ENCODE measurements at places on chromosomes 2 and 18.
A peak's percentile ranks its signal among the peaks of the same experiment; 100 is the strongest.

- no peak for DNase-seq
Measured at GRCh38 chr2:48841126-48841525, 85.6 kb upstream of the LHCGR start.

DNA sequence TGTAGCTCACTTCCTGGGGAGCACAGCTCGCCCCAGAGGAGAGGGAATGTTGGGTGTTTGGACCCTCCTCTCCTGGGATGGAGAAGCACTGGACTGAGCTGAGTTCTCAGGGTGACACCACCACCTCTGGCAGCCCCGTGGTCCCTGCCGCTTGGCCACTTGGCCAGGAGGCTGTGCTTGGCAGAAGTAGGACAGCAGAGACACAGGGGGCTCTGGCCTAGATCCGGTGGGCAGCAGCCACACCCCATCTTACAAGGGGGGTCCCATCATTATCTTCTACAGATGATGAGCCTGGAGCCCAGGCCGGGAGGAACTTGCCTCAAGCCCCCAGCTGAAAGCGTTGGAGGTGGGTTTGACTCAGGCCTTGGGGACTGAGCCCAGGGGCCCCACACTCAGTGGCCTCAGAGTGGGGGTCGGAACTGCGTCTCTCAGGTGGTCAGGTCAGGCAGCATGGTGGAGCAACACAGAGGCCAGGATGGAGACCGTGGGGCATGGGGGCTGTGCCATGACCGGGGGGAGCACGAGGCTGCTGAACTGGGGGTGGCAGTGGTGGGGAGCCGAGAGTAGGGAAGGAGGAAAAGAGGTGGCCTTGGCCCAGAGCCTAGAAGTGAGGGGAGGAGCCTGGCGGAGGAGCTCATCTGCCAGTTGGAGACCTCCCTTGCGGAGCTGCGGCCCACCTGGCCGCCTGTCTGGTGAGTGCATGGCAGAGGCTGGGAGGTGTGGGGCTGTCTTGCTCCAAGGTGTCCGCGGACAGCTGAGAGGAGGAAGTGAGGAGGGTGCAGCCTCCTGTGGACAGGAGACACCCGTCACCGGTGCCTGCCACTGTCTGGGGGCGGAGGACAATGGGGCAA is 63.6 kb upstream of the HDAC4 start:
- no peak for DNase-seq

GRCh38 chr2:165674780-165675179 is 119.3 kb downstream of the GALNT3 start:
- no peak for DNase-seq

DNA sequence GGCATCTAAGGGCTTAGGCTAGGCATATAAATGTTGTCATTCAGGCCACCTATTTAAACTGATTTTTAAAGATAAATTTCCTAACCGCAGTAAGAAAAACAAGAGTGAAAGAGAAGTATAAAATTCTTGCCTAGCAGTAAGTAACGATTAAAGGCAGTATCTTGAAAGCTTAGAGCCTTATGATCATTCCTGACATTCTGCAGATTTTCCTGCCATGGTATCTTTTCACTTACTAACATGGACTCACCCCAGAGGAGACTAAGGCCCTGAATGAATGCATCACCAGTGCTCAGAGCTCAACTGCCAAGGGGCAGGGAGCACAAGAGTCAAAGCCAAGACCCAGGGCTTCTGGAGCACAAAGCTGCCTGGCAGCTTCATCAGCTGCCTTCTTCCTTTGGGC is 133.1 kb downstream of the GCA start:
- DNase-seq, result no peak

- DNase-seq, result no peak
Measured at GRCh38 chr18:902229-902628, 2.4 kb upstream of the ADCYAP1 start.

DNA sequence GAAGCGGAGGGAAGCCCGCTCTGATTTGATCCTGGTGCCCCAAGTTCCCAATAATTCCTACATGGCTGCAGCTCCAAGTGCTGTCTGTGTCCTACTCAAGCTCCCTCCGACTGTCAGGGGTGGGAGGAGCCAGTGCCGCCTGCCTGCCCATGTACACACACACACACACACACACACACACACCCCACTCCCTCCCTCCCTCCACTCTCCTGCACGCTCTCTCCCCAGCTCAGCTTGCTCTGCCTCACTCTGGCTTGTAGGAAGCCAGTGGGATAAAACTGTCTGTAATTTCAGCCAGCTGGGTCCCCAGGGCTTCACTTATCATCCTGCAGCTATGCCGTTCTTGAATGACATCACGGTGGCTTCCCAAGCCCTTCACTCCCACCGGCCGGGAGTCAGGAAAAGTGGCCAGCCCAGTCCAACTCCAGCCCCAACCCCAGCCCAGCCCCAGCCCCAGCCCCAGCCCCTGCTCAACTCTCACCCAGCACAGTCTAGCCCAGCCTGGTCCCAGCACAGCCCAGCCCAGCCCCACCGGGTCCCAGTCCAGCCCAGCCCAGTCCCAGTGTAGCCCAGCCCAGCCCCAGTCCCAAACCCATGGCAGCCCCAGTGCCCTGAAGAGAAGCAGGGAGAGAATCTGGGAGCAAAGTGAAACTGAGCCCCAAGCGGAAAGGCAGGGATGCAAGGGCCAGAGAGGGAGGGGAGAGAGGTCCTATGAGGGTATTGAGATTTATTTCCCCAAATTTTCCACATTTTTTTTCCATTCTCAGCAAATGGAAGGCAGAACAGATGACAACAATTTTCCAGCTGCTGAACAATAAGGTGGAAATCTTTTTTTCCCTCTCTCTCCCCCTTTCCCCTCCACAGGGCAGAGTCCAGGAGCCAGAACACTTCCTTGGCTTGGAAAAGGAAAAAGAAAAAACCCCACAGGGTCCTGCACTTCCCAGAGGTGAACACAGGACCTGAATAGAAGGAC is 144.0 kb downstream of the TNS1 start:
- no peak for DNase-seq

- DNase-seq, result no peak
Measured at GRCh38 chr2:222722327-222722946, 51.0 kb downstream of the MOGAT1 start.

DNA sequence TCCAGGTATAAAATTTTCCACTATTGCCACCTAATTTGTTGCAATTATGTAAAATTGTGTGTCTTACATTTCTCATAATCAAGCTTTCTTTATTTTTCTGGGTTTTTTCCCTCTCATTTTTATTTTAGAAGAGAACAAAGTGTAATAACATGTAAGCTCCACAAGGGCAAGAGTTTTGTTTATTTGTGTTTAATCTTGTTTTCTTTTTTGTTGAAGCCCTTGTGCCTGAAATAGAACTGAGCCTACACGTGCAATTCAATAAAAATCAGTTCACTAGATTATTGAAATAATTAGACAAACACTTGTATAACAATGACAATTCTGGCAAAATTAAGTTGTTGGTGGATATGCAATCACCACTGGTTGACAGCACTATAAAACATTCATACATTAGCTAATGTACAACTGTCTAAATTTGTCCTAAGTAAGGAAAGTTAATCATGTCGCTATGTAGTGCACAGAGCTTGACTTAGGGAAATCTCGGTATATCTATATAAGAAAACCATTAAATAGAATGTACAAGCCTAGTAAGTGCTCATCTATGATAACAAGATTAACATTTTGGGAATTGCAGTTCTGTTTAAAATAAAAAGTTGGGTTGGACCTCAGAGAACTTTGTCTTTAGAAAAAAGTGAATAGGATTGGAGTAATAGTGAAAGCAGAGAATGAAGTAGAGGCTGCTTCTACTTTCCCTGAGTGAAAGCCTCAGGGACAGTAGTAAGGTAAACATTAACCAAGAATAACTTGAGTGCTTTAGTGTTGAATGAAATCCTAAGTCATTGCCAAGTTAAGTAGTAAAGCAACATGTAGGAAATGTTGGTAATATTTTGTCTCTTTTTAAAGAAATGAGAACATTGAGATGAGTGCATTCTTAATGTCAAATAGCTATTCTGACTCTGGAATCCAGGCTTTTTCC is 37.4 kb upstream of the NOL4 start:
- DNase-seq, result no peak

GRCh38 chr2:156452971-156453370 is 16.8 kb downstream of the GPD2 start:
- no peak for DNase-seq

DNA sequence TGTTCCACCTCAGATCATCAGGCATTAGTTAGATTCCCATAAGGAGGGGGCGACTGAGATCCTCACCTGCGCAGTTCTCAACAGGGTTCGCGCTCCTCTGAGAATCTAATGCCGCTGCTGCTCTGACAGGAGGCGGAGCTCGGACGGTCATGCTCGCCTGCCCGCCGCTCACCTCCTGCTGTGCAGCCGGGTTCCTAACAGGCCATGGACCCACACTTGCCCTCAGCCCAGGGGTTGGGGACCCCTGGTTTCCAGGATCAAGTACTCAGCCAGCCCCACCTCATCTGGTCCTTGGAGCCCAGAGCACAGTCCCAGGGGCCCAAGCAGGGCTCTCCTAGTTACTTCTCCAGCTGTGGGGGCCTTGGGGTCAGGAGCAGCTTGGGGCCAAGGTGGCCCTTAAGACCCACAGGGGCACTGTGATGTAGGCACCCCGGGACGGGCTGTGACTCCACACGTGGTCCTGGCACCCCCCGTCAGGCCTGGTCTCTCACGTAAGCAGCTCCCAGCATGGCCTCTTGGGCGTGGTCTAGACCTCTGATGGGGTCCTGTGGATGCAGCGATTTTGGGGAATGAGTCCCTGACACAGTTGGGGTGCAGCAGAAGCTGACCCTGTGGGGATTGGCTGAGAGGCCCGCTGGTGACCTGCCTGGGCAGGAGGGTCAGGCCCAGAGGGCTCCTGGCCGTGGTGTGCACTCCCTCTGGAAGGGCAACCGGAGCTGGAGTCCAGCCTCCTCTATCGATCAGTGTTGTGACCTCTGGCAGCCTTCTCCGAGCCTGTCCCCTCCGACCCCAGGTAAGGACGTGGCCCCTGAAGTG is 28.3 kb upstream of the OTOS start:
- DNase-seq, result no peak

- peak; percentile 67 for DNase-seq
Measured at GRCh38 chr18:79588636-79589481, 90.7 kb upstream of the CTDP1 start.

- DNase-seq, result no peak
Measured at GRCh38 chr2:119225105-119225865, 1.7 kb downstream of the STEAP3 start.

DNA sequence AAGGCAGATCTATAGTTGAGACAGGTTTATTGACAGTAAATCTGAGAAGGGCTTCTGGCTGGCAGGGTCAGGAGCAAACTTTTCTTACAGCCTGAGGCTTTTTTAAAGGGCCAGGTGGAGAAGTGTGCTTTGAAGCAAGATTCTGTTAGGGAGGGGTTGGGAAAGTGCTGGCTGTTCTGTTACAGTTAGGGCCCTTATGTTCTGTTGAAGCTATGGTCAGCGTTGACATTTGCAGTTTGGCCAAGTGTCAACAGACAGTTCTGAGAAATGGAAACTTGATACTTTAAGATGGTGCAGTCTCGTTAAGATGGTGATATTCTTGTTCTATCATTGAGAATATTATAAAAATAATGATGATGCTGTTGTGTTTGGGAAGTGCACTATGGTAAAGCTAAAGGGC is 154.2 kb downstream of the RDH14 start:
- DNase-seq, result no peak

GRCh38 chr2:82790206-82791021 is 1668.7 kb downstream of the SUCLG1 start:
- peak; percentile 38 for DNase-seq

GRCh38 chr2:29012211-29012681 is 31.1 kb downstream of the TOGARAM2 start:
- DNase-seq, result no peak

DNA sequence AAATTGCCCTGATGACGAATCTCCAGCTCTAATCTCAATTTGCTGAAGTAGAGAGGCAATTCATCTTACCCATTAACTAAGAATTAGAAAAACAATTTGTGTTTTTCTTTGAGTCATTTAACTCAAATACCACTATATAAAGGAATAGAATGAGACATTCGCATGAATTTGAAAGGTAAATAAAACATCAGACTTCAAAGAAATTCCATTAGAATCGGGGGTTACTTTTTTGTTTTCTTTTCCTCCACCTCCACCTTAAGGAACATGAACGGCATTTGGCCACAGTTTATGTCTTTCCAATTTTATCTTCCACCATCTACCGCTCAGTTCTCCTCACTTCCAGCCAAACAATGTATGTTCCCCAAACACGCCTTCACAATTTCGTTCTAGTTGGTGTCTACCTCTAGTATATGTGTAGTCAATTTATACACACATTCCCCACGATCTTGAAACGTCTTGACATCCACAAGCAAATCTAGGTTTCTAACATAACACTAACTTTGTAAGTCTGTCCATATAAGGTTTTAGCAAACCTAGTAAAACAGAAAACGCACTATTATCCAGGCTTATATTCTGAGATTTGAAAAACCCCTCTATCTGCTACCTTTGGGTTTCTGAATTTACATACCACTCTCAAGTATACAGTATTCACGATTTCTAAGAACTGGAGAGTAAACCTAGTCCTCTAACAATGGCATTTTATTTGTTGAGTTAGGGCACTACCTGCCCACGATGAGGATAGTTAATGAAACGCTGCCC is 1.2 kb upstream of the SMCHD1 start:
- peak; percentile 11 for DNase-seq

DNA sequence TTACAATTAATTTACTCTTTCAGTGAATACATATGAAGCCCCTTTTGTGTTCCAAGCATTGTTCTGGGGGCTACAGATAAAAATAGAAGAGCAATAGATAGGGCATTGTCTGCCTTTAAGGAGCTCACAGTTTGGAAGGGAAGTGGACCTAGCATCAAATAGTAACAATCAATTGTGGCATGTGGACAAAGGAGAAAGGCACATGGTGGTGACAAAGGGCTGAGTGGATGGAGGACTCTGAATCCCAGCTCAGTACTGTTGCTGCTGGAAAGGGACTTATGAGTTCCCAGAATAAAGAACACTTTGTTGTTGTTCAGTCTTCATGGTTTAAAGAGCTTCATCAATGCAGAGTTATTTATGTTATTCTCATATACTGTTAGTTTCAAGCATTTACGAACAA is 217.7 kb downstream of the HRH4 start:
- DNase-seq, result no peak

GRCh38 chr2:137096693-137097092 is 331.3 kb downstream of the THSD7B start:
- no peak for DNase-seq

- DNase-seq, result no peak
Measured at GRCh38 chr2:128215897-128216642, 102.6 kb downstream of the HS6ST1 start.

GRCh38 chr18:65725251-65726050 is 25.4 kb upstream of the CDH7 start:
- DNase-seq, result no peak

GRCh38 chr2:37529830-37530415 is 141.5 kb downstream of the CDC42EP3 start:
- no peak for DNase-seq
